ENCODE measurements at places on chromosomes 3 and 15.

DNA sequence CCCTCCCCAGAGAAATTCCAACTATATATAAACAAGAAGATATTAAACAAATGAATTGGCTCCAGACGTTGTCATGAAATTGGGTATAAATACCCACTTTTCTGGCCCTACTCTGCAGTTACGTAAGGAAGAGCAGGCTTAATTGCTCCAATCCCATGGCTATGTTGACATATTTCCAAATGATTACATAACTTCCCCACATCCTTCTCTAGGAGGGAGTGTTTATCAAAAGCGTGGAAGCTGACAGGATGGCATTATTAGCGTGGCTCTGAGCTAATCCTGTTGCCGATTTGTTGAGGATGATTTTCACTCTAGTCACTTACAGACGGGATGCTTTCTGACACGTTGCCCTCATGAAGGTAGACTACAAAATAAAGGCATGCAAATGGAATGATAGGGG is 347.5 kb upstream of the TMCO5A start:
- no peak for DNase-seq

- no peak for DNase-seq
These were observed 175.9 kb upstream of the PLSCR5 start for GRCh38 chr3:146781059-146781458.

- DNase-seq = no peak
These were observed 39.4 kb upstream of the KY start for GRCh38 chr3:134690226-134690625.

DNA sequence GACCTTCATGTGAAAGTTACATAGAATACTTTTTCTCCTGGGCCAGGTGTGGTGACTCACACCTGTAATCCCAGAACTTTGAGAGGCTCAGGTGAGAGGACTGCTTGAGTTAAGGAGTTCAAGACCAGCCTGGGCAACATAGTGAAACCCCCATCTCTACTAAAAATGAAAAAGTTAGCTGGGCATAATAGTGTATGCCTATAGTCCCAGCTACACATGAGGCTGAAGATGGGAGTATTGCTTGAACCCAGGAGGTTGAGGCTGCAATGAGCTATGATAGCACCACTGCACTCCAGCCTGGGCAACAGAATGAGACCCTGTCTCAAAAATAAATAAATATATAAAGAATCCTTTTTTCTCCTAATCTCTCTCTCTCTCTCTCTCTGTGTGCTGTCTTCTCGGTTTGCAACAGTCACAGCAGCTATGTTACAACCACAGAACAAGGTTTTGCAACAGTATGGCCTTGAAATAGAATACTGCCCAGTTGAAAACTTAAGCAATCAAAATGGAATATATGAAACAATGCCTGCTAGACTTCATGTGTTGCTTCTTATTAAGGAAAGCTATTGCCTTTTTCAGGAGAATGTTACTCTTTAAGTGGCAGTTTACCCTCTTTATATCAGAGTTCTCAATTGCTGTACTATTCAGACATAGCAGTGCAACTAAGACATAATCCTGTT is 12.3 kb upstream of the DENND4A start:
- no peak for DNase-seq

DNA sequence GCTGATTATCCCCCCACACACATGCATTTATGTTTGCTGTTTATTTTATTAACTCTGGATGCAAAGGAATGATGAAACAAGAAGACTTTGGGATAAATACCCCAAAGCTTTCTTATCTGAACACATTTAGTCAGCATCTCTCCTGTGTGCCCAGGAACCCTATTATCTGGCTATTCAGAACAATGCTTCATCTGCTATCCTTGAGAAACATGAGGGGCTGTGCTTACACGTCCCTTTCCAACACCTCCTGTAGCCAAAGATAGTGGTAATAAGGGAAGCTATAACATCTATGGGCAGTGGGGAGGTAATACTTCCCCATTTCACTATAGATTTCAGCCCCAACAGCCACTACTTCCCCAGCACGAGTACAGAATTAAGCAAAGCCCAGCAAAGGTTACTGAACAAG is 94.7 kb downstream of the SSR3 start:
- no peak for DNase-seq

GRCh38 chr15:30068326-30068725 is 14.4 kb upstream of the GOLGA8J start:
- DNase-seq = no peak

DNA sequence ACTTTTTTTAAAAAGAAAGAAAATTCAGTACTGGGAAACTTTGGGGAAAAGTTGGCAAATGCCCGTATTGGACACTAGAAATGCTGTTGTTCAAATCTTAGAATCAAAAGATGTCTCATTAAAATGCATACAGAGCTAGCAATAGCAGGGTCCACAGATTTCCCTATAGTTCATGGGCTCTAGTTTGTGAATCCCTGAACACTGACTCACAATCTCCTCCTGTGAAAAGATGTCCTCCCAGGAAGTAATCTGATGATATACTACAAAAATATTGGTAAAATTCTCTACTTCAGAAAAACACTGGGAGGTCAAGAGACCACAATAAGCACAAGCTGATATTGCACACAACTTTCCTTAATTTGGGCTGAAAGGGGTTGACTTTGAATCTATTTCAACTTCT is 568.4 kb upstream of the ZNF385D start:
- DNase-seq = no peak

DNA sequence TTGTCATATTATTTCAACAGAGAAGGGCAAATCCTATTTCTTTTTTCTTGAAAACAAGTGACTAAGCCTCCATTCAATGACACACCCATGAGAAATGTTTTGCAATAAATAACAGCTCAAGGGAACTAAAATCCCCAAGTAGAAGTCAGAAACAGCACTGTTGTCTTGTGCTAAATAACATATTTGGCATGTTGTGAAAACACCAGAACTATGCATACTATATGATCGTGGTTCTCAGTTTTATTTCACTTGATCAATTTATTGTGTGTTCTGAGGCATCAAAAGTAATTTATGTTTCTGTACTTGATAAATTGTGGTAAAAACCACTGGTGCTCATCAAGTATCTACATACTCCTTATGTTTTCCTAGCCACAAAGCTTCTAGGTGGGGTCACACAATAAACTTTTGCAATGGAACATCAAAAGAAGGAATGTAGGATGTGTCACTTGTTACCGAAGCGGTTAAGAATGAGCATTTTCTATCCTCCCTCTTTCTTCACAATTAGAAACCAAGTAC is 691.7 kb upstream of the CBLB start:
- no peak for DNase-seq

- no peak for DNase-seq
These were observed 51.0 kb upstream of the ATP13A3 start for GRCh38 chr3:194537732-194538247.

DNA sequence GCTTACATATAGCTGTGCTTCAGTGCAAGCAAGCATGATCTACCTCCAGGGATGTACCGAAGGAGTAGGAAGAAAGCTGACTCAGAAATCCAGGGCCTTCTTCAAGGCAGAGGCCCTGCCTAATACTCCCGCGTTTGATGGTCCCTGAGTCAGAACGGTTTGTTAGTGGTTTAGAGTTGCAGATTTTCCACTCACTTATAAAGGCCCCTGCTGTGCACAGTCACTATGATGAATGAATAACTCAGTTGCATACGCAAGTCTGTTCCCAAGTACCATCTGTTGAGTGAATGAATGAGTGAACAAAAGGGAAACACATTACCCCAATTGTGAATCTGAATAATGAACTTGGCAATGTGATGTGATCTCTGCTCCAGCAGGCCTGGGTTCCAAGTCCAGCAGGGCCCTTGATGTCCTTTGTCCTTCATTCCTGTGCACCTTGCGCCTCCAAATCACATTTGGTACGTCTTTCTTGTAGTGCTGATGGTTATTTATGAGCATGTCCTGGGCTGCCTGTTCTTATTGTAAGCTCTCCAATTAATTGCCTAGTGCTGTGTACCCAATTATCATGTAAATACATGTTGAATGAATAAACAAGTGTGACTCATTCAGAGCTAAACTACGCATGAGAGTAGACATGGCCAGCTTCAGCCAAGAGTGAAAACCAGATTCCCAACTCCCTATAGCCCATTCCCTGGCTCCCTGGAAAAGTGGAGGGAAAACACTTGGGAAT is 85.3 kb upstream of the LIMD1 start:
- DNase-seq = no peak

DNA sequence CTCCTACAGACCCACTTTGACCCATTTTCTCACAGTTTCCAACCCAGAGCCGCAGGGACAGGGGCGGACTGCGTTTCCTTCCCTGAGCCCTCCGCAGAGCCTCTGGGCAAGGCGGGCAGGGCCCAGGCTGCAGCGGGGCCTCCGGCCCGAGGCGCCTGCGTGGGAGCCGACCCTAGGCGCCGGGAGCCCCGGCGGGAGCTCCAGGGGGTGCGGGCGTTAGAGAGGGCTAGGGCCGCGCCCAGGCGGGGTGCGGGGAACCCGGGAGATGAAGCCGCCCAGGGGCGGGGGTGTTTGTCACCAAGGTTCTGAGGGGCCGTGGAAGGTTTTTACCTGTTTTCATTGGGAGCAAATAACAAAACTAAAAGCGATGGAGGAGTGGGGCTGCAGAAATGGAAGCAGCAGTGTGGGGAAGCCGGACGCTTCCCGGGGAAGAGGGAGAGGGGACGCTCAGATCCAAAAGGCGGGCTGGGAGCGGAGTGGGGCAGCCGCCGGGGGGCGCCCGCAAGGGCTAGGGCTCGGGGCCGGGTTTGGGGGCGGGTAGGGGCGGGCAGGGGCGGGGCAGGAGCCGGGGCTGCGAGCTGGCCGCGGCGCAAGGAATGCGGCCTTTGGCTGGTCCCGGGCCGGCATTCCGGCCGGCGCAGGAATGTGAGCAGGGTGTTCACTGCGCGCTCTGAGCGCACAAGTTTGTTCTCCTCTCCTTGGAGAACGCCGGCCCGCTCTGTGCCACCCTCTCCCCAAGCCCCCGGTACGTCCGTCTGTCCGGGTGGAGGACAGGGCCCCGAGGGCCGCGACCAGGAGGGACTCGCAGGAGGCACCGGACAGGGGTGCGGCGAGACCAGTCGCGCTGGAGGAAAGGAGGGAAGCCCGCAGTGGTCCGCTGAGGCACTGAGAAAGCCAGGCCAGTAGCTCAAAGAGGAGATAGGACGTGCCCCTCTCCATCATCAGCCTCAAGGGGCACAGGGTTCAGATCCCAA is 61.1 kb downstream of the AMOTL2 start:
- DNase-seq = no peak

DNA sequence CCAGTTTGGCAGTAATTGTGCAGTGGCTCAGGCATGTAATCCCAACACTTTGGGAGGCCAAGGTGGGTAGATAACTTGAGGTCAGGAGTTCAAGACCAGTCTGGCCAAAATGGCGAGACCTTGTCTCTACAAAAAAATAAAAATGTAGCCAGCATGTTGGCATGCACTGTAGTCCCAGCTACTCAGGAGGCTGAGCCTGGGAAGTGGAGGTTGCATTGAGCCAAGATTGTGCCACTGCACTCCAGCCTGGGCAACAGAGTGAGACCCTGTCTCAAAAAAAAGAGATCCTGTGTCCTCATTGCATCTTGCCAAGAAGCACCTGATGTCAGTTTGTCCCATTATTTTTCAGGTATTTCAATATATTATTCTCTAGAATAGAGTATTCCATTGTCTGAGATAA is 61.8 kb downstream of the CRTC3 start:
- no peak for DNase-seq

GRCh38 chr3:152071924-152072323 is 196.8 kb upstream of the MBNL1 start:
- DNase-seq = no peak
